T-helper 2 cell treated with Interferon-gamma antibody and Interleukin-4, amounts not matched to agents 5 μg/mL and 100 μg/mL, for 36 hours (primary cell): ENCODE measurements at places on chromosomes 5 and 9.

GRCh38 chr5:74226716-74227485 is 413.6 kb downstream of the ENC1 start:
- no peak for DNase-seq

- DNase-seq: no peak
These were observed 21.7 kb downstream of the TTC33 start for GRCh38 chr5:40733879-40734563.

DNA sequence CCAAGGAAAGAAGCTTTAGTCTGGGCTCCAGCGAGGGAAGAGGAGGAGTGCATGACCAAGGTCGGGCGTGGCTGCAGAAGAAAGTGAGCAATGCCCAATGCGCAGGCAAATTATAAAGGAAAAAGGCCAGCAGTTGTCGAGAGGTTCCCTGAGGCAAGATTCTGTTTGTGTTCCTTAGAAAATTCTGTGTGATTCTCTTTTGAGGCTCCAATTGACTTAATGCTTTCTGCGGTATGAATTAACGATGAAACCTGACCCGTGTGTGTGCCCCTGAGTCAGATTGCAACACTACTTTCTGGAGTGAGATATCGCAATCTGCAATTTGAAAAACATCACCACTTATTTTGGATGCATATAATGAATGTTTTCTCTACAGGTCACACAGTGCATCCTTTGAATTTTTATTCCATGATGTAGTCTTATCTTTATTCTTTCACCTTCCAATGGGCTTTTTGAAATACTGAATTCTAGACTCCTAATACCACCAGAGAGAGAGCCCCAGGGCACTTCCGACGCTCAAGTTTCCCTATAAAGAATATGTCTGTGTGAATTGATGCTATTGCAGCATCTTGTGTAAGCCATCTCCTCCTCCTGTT is 117.9 kb upstream of the IL6ST start:
- no peak for DNase-seq

DNA sequence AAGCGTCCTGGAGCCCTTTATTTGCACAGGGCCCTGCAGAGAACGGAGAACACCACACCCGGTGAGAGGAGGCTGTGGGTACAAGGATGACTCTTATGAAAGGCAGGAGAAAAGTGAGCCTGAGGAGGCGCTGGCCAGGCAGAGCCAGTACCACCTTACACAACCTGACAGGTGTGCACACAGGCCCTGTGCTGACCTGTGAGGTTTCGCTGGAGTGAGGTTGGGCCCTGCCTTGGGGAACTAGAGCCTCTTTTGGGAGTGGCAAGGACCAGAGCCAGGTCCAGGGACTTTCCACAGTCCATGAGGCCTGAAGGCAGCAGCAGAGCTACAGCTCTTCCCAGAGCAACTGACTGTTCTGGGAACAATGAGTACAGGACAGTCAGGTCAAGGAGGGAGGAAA is 3.1 kb downstream of the SRD5A1 start:
- DNase-seq: no peak

- no peak for DNase-seq
These were observed 329.4 kb downstream of the ARHGEF28 start for GRCh38 chr5:73955271-73955846.
